ENCODE measurements at places on chromosomes 16 and 17.

GRCh38 chr17:74244548-74244947, 29.5 kb upstream of the DNAI2 start:
- DNase-seq: no peak

DNA sequence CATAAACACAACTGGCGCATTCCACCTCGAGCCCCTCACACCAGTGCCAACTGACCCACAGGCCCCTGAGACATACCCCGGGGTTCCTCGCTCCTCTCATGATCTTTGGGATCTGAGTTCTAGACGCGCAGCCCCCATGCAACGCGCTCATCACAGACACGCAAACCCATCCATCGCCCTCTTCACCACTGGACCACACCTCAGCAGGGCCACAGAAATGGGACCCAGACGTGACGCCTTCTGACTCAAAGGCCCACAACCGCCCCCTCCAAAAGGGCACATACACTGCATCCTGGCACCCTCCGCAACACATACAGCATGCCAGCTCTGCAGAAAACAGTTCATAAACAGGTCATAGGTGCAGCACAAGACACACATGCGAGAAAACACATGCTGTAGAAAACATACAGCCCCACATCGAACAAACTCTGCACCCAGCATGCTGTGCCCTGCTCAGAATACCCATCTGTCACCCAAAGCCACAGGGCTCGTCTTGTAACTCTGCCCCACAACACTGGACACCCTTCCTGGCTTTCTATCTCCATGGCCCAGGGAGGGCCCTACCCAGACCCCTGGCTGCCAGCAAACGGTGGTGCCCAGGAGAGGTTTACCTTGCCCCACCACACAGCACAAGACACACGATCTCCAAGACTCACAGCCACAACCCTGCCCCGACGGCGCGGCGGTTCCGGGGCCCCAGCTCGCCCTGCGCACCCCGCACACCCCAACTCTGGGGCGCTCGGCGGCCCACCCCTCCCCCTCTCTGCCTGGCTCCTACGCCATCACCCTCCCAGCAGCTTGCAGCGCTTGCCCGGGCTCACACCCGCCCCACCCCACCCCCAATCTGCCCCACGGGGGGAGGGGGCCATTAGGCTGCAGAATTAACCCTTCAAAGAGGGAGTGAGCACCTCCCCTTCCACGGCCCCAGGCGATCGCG, 887 bp downstream of the ZBTB4 start:
- peak; percentile 18 for DNase-seq

DNA sequence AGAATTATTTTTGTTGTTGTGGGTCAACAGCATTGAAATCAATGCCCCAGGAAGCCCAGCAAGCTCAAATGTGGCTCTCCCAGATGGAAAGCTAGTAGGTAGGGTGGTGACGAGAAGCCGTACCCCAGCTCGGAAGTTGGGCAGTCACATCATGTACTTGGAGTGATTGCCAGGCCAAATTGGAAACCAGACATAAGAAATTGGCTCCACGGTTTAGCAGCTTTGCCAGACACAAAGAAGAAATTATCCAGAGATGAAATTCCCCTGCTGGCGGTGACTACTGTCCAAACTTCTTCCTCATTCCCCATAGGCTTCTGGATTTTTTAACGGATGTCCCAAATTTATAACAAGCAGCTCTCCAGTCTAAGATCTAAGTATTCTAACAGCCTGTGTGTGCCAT, 95.9 kb downstream of the OR1D5 start:
- no peak for DNase-seq

DNA sequence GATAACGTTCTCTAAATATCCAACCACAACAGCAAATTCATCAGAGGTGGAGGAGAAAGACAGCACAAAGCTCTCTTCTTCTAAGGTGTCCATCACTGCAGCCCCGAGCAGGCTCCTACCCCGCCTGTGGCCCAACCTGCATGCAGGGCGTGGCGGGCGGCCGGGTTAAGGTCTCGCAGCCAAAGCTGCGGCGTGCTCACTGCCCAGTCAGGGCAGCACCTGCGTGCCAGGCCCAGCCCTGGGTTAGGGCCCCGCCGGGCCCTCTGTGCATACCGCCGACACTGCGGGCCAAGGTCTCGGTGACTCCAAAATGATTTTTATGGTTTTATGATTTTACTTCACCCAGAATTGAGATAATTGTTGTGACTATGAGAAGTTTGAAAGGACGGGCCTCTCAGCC, 57.8 kb downstream of the FOXK2 start:
- no peak for DNase-seq

DNA sequence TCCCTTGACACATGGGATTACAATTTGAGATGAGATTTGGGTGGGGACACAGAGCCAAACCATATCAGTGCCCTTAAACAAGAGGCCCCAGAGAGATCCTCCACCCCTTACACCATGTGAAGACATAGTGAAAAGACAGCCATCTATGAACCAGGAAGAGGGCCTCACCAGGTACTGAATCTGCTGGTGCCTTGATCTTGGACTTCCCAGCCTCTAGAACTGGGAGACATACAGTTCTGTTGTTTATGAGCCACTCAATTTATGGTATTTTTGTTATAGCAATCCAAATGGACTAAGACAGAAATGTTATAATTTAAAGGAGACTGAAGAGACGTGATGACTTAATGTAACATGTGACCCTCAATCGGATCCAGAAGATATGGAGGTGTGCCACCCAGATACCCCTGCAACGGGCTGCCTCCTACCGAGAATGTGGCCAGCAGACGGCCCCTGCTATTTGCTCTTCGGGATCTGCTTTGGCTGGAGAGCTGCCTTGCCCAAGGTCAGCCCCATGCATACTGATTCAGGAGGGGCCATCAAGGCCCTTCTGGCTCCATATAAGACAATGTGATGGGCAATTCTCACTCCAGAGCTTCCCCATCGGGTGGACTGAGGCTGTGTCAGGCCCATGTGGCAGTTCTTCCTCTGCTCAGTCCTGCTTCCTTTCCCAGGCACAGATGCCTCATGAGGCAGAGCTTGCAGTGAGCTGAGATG, 80.6 kb downstream of the NETO2 start:
- DNase-seq: no peak

- DNase-seq: peak; percentile 50
These were observed 2.7 kb downstream of the WDR45B start for GRCh38 chr17:82645516-82645915.

- no peak for DNase-seq
These were observed 105.2 kb downstream of the CLEC16A start for GRCh38 chr16:11049396-11050059.

DNA sequence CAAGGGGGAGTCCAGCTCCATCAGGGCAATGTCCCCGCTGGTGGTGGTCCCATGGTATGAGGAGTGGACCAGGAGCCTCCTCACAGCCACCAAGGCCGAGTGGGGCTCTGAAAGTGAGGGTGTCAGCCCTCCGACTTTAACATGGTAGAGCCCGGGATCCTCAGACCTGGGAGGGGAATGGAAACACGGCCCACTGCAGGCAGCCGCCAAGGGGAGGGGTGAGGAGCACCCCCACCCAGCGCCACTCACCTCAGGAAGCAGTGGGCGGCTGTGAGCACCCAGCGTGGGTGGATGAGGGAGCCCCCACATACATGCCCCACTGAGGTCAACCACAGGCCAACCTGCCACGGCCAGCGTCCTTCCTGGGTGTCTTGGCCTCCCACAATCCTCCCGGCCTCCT, 10.8 kb downstream of the ZG16B start:
- DNase-seq: no peak

GRCh38 chr17:15998031-15998562, 1.4 kb downstream of the ZSWIM7 start:
- no peak for DNase-seq

- DNase-seq: peak; percentile 89
These were observed 14.1 kb downstream of the CFAP20 start for GRCh38 chr16:58114827-58115825.

- no peak for DNase-seq
These were observed 251.1 kb upstream of the CDH5 start for GRCh38 chr16:66115373-66115772.

DNA sequence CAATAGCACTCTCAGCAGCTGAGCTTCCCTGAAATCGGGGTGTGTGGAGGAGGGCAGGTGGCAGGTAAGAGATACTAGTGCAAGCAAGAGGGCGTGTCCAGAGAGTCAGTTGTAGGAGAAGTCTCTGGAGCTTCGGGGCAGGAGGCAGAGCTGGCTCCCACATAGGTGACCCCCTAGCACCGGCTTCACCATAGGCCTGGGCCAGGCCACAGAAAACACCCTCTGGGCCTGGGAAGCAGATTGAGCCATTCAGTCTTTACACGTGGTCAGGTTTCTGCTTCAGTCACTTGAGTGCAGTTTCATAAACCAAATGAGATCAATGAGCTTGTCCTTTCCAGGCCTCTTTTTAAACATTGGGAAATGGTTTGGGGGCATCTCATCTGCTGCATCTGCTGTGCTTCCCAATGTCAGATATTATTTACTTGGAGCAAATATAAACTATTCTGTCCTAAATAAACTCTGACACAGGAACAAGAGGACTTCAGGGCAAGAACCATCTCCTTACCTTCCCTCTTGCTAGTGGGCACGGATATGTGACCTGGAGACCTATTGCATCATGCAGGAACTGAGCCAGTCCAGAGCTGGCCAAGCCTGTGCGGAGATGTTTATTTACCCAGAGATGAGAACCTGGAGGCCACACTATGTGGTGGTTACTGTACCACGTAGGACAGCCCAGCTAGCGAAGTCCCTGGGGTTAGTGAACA, 16.1 kb downstream of the CCR7 start:
- DNase-seq: peak; percentile 98

DNA sequence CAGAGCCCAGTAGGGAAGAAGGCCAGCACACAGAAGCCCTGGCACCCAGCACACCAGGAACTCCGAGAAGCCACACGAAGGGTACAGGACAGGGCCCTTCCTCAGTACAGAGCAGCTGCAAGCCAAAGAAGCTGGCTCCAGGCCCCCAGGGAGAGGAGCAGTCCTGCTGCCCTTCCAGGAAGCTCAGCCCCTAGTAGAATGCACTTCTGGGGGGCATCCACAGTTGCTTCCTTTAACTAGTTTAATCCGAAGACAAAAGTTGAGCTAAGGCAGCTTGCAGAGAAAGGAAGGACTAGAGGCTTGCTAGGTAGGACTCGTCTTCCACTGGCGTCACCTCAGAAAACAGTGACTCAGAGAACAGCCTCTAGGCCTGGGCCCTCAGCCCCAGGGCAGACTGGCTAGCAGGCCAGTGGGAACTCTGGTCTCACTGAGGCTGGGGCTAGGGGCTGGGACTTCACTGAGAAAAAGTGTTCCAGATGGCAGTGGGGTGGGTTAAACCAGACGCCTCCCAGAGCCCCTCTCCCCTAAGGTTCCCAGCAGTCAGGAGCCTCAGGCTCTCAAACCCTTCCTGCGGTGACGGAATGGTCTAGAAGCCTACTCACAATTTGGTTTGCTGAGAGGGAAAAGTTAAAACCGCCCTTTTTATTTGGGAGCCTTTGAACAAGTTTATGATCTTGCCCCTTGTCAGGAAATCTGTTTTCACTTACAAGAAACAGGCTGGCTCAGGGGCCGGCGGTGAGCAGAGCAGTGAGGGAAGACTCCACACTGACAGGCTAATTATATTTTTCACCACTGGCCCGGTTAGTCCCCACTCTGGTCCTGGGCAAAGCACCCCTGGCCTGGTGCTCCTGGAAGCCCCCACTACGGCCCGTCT, 41.4 kb downstream of the ACTG1 start:
- DNase-seq: peak; percentile 30

DNA sequence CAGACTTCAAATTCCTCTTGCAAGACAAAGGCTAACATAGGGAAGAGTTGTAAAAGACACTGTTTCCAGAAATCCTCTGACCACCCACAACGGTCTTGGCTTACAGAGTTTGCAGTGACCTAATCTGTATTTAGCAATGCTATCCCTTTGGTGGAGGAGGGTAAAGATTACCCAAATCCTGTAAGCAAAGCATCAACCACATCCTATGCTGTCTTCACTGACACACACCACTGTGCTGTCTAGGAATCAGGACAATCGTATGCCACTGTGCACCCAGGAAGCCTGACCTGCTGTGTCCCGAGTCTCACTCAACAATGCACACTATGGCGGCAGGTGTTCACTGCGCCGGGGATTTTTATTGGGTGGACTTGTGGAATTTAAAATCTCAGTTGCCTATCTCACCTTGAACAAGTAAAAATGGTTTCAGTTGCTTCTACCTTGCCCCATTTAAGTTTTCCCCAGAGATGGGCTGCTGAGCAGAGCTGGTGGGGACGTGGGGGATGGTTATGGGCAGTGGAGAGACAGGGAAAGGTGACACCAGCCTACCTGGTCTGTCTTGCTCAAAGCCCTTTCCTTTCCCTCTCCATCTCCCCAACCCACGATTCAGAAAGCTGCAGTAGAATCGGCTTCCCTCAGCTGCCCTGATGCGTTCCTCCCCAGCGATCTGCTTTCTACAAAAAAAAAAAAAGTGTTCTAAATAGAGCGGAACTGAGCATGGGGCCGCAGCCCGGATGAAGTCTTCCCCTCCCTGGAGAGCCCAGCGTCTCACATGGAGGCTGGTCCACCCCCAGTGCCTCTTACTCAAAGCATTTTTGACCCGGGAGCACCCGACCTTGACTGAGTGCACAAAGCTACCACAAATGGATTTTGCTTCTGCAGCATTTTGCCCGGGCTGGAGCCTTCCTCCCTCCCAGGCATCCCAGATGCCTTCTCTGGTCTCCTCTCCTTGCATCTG, 271.5 kb downstream of the SOX9 start:
- peak; percentile 95 for DNase-seq

GRCh38 chr16:89517128-89517527, 8.9 kb downstream of the SPG7 start:
- no peak for DNase-seq

DNA sequence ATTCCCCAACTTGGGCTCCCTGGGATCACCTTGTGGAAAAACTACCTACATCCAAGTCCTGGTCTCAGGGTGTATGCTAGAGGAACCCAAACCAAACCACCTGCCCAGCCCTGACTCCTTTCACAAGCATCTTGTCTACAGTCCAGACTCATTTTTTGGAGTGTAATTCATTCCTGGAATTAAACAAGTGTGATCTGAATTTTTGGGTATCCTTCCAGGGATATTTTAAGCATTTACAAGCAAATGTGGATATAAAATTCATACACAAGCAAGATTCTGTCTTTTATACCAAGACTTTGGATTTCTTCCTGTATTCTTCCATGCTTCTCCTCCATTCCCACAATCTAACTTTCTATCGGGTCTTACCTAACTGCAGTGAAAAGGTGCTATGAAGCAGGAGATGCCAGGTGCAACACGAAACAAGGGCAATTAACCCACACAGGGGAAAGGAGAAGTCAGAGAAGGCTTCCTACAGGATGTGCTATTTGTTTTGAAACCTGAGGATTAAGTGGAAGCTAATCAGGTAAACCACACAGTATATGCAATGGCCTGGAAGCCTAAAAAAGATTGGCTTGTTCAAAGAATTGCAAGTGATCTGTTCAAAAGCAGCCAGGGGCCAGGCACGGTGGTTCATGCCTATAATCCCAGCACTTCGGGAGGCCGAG, 417.2 kb upstream of the C16orf82 start:
- no peak for DNase-seq

GRCh38 chr17:55398689-55399088, 22.9 kb downstream of the MMD start:
- DNase-seq: peak; percentile 33

- DNase-seq: peak; percentile 46
These were observed 25.7 kb downstream of the CIBAR2 start for GRCh38 chr16:85086347-85087291.

GRCh38 chr16:75293772-75294171, 42.3 kb upstream of the BCAR1 start:
- peak; percentile 10 for DNase-seq

- no peak for DNase-seq
These were observed 3.2 kb downstream of the TMC6 start for GRCh38 chr17:78125138-78125913.
